ENCODE measurements at places on chromosomes 3 and 15. TPM values are rescaled to one million over a fixed set of nuclear protein-coding genes. Genes with fewer than 3 reads are reported as not detected.
A peak's percentile ranks its signal among the peaks of the same experiment; 100 is the strongest.

GRCh38 chr15:49134683-49135341 is 20.6 kb downstream of the COPS2 start:
- DNase-seq: no peak

DNA sequence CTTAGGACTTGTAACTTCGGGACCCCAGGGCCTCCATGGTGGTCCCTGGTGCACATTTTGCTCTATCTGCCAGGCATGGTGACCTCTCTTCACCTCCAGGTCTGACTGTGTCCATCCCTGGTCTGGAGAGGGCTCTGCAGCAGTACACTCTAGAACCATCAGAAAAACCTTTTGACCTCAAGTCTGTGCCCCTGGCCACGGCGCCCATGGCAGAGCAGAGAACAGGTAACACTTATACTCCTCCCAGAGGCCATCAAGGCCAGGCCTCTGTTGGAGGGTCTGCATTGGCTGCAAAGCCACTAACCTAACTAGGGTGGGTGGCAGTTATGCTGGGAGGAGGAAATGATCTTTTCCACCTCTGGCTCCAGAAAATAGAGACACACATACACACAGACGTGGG is 10.3 kb upstream of the HMCES start:
- no peak for DNase-seq

DNA sequence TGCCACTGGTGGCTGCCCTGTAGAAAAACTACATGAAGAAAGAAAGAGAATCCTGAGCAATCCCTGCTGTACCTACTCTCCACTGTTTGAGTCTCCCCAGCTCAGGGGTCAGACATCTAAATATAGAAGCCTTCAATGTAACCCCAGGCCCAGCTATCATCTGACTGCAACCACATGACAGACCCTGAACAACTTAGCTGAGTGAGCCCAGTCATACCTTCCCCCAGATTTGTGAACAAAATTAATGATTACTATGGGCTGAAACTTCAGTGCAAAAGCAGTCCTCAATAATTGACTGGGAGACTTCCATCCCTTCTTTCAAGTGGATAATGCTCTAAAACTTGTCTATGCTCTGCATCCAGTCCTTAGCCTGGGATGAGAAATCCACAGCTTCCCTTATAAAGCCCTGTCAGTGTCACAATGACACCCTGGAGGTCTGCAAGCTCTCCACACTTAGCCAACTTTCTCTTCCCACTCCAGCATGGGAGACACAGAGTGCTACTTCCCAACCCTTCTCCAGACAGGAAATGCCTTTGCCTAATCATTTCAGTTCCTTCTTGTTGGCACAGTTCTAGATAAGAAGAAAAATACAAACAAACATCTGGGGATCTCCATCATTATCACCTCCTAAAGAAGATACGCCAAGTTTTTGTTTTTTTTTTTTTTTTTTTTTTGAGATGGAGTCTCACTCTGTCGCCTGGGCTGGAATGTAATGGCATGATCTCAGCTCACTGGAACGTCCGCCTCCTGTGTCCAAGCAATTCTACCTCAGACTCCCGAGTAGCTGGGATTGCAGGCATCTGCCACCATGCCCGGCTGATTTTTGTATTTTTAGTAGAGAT is 198.5 kb upstream of the GADL1 start:
- no peak for DNase-seq

DNA sequence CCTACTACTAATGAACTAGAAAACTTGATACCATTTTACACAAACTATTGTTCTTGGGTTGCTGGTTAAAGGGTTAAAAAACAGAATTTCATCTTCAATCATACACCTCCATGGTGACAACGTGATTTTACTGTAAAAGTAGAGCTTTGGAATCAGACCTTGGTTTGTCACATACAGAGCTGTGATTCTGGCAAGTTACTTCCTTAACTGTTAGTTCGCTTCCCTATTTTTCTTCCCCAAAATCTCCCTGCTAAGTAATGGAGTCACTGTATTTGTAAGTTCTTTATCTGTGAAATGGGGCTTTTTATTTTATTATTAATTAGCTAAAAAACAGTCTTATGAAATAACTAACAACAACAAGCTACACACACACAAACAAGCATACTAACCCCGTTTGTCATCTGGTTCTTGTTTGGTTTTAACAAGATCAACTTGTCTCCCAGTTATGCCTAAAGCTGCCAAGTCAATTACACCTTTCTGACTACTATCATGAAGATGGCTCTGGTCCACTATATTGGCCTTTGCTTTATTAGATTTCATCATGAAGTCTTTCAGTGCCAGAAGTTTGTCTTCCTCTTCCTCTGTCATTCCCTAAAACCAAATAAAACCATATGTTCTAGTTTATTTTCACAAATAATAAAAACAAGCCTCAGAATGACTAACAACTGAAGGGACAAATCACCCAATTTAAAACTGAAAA is 38.6 kb downstream of the PIK3R4 start:
- DNase-seq: no peak

DNA sequence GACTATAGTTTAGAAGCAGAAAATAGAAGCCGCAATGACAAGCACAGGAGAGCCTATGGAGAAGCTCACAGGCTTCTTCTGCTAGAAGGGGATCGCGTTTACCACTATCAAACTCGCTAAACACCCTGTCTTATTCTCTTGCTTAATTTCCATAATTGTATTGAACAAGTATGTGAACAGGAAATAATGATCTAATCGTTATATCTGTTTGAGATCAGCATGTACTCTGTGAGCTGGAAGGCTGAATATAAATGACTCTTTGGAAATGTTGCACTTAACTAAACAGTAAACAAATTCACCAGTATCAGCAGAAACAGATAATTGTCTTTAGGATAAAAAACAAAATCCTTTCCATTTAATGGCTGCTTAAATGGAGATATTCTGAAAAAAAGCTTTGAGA is 15.0 kb downstream of the NEK10 start:
- no peak for DNase-seq

GRCh38 chr15:52295421-52296001 is at the start of gene MYO5C:
MYO5C (minus strand) TSS chr15:52295804; CDS start chr15:52295636, 168 bp downstream.
- DNase-seq: peak; percentile 23

DNA sequence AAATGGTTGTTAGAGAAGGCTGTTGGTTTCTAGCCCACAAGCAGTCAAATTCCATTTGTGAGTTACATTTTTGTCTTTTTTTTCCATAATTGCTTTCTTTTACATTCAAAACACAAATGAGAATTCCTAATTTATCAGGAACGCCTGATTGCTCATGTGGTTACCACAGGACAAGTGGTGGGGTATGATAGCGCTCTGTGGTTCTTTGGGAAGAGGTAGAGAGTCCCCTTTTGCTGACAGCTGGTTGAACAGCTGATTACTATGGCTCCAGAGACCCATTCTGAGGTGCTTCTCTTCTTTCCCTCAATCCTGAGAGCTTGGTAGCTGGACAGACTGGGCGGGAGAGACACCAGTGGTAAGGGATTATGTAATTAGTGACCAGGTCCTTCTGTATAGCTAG is 24.4 kb downstream of the CNOT10 start:
- DNase-seq: no peak

DNA sequence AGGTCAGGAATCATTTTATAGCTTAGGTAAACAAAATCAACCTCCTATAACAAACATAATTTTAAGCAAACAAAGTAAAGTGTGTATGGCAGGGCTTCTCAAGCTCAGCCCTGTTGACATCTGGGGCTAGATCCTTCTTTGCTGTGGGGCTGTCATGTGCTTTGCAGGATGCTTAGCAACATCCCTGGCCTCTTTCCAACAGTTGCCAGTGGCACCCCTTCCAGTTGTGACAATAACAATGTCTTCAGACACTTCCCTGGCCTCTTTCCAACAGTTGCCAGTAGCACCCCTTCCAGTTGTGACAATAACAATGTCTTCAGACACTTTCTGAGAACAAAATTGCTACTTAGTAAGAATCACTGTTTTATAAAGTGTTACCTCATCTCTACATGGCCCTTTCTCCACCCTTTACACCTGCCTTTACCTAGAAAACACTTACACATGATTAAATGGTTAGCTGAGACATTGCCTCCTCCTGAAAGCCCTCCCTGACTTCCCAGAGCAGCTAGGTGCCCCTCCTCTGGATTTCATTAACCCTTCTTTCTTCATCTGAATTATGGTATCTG is 194.0 kb upstream of the LMCD1 start:
- DNase-seq: no peak

DNA sequence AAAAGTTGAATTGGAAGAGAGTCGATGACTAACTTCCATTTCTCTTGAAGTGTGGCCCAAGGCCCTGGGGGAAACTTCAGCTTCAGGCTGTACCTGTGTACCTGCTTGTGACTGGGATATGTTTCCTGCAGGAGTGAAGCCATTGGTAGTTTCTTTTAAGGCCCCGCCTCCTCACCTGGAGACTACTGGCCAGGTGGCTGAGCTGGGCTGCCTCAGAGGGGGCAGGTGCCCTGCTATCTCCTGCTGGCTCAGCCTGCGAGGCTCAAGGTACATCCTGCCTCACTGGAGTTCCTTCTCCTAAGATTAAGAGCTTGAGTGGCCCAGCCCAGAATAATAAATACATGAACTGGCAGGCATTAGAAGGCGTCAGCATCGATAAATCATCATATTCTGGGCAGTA is 121.6 kb upstream of the ROPN1 start:
- no peak for DNase-seq

- no peak for DNase-seq
Observed at GRCh38 chr3:159795681-159796175, 192.9 kb upstream of the IL12A start.

GRCh38 chr3:40249168-40249567 is 60.3 kb upstream of the EIF1B start:
- no peak for DNase-seq

DNA sequence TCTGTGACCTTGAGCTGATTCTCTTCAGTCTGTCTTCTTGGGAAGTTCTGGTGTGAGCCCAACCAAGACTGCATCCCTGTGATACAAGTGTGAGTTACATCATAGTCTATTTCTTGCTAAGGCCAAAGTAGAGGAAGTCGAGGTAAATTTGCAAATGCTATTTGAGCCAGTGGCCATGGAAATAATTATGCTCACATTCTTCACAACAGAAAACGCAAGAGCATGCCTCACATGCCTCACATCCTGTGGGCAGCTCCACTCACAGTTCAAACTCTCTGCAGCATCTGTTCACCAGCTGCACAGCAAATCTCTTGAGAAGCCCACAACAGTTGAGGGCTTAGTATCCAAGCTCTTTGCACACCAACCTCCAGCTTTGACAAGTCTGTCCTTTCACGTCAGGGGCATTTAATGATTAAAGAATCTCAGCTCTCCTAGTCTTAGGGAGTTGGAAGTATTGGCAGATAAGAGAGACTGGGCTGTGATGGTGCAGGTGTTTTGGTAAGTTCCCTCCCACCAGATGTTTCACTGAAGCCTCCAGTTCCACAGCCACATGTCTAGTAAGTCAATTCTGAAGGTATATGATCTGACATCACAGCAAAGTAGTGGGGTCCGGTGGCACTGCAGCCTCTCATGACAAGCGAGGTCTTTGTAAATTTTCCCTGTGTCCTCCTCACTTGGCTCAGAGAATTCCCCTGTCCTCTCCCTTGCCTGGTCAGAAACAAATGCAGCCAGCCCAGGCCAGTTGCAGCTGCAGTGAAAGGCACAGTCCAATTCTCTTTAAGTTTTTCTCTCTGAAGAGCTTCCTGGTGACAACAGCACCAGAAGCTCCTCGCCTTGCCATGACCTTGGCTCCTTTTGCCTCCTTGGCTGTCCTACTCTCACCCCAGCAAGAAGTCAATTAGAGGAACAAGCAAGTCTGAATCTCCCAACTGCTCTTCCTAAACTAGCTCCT is 166.1 kb downstream of the SSR3 start:
- no peak for DNase-seq

GRCh38 chr15:68229386-68230156 is at the start of gene CLN6:
CLN6 (minus strand) TSS chr15:68229728; CDS start chr15:68229584, 144 bp downstream.
- peak; percentile 83 for DNase-seq

- DNase-seq: no peak
Observed at GRCh38 chr15:55494931-55495330, 13.1 kb downstream of the DNAAF4 start.

DNA sequence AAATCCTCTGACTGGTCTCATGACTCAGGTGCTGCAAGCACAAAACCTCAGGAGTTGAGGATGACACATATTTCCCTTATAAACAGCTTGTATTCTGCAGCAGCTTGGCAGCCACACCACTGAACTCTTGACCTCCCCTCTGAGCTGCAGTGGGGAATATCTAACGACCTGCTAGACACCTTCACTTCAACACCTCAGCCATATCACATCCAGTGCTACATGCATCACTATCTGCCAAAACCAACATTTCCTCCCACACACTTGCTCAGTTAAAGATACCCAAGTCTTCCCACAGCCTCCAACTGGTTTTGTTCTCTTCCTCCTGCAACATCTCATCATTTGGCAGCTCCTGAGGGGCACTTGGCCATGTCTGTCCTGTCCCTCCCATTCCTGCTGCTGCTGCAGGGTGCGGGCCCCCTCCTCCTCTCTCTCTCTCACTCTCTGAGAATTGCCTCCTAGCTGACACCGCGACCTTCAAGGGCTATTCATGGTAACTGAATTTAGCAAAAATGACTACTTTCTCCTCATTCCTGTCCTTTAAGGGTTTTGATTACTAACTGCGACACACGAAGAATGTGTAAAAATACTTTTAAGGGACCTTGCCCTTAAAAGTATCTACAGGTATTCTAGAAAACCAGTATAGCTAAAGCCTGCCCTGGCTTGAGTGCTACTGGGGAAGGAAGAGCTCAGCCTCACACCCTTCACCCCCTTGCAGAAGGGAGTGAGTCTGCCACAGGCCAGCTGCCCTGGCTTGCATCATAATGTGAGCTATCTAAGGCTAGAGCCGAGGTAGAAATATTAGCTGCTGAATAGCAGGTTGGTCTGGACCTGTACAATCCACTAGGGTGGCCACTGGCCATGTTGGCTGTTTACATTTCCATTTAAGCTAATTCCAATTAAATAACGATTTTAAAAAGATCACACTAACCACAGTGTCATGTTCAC is 5.0 kb upstream of the CCR9 start:
- peak; percentile 67 for DNase-seq

GRCh38 chr3:46874430-46874829 is 3.1 kb upstream of the PTH1R start:
- no peak for DNase-seq

GRCh38 chr15:76298986-76299385 is 12.3 kb downstream of the ETFA start:
- DNase-seq: no peak

GRCh38 chr15:27382361-27383025 is 411.5 kb downstream of the GABRG3 start:
- DNase-seq: no peak

DNA sequence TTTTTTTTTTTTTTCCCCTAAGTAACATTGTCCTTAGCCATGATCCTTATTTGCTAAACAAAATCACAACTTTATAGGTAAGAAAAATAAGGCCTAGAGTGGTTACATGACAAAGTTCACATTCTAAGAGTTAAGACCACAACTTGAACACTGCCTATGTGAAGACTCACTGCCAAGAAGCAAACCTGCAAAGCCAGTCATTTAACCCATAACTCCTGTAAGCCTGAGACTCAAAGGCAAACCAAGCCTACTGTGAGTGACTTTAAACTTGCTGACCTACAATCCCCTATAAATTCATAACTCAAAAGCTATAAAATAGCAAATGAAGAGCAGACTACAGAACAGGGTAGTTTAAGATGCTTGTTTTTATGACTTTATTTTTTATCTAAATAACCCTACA is 12.9 kb upstream of the ANKRD28 start:
- DNase-seq: no peak

Gene GOLGA8G
- not detected for total RNA-seq

Gene ZPLD1
- total RNA-seq: not detected

Gene SLC15A2
- 1.1 TPM for total RNA-seq

Gene STRIT1
- total RNA-seq: not detected

Gene SMCO1
- not detected for total RNA-seq

Gene PCOLCE2
- not detected for total RNA-seq

Gene XXYLT1
- total RNA-seq: 4.4 TPM

Gene CAPN3
- 2.2 TPM for total RNA-seq

Gene MST1R
- total RNA-seq: 0.93 TPM

Gene ASB14
- total RNA-seq: not detected

Gene FBXO22
- 67.4 TPM for total RNA-seq

Gene SLCO2A1
- not detected for total RNA-seq

Gene SOX14
- not detected for total RNA-seq

Gene CCDC80
- total RNA-seq: not detected
